ENCODE measurements at places on chromosomes 3 and 15.

- no peak for DNase-seq
- peak overlapping the region; percentile 47 for H3K27ac ChIP-seq
- no peaks in the 10 kb centered on the region for H3K27me3 ChIP-seq
- peaks cover 20% of the 10 kb centered on the region for H3K4me1 ChIP-seq
- peaks cover 34% of the 10 kb centered on the region for H3K36me3 ChIP-seq
These were observed 39.1 kb downstream of the PAK2 start for GRCh38 chr3:196778755-196779154.

DNA sequence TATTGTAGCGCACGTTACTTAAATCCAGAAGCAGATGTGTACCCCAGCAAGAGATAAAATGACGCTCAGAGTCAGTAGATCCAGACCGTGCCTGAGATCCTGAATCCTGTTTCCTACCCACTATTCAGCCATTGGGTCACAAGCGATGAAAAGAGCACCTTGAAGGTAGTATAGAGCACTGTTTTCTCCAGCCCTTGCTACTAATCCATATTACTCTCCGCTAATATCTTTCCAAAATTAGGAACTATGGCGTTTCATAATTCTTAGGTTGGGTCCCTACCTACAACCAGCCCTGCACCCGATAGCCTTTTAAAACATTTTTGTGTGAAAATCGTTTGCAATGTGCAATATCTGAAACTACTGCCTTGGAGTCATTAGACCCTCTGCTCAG is 596 bp downstream of the BTD start:
- peaks cover 19% of the 10 kb centered on the region for H3K36me3 ChIP-seq
- peaks cover 24% of the 10 kb centered on the region for H3K4me1 ChIP-seq
- no peaks in the 10 kb centered on the region for H3K27me3 ChIP-seq
- no peak for DNase-seq

DNA sequence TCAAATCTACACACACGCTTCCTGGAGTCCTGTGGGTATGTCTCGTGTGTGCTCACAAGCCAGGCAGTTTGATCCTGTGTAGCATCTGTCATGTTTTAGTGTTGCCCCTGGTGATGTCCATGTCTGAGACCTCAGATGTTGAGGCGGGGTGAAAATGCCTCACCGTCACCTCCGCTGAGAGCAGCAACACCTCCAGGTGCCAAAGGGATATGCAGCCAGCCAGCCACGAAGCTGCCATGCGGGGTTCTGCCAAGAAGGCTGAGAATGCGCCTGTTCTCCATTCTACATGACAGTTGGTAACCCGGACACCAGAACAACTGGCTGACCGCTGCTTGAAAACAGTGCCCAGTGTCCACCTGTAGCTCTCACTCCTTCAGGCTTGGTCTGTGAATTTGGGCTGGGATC is 253.8 kb downstream of the TLE3 start:
- H3K36me3 ChIP-seq = no peaks in the 10 kb centered on the region
- H3K4me3 ChIP-seq = no peak overlapping the region
- peaks cover 10% of the 10 kb centered on the region for H3K4me1 ChIP-seq

GRCh38 chr15:87167055-87167454 is 1087.4 kb downstream of the AGBL1 start:
- peaks cover 12% of the 10 kb centered on the region for H3K27me3 ChIP-seq
- no peak for DNase-seq
- H3K36me3 ChIP-seq = no peaks in the 10 kb centered on the region
- H3K4me3 ChIP-seq = no peak overlapping the region

DNA sequence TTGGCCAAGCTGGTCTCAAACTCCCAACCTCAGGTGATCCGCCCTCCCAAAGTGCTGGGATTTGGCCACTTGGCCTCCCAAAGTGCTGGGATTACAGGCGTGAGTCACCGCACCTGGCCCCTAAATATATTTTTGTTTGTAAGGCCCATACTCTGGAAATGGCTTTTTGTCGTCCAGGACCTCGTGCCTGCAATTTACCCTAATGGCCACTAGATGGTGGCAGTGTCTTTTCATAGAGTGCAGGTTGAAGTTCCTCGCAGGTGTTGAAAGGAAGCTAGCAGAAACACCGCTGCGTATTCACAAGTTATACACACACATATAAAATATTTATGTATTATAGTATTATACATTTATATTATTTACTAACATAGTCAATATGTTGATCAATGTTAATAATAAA is 97.2 kb downstream of the LRTM1 start:
- H3K4me1 ChIP-seq = peaks cover 9% of the 10 kb centered on the region
- no peak overlapping the region for H3K27ac ChIP-seq
- no peaks in the 10 kb centered on the region for H3K27me3 ChIP-seq

Measured in mesothelial cell of epicardium (in vitro differentiated cells).